H1 (cell line): ENCODE measurements at places on chromosomes 5 and 9. TPM values are rescaled to one million over a fixed set of nuclear protein-coding genes. Genes with fewer than 3 reads are reported as not detected.

- DNase-seq, result peak; percentile 94
Measured at GRCh38 chr9:129334105-129334935, 156.3 kb upstream of the IER5L start.

DNA sequence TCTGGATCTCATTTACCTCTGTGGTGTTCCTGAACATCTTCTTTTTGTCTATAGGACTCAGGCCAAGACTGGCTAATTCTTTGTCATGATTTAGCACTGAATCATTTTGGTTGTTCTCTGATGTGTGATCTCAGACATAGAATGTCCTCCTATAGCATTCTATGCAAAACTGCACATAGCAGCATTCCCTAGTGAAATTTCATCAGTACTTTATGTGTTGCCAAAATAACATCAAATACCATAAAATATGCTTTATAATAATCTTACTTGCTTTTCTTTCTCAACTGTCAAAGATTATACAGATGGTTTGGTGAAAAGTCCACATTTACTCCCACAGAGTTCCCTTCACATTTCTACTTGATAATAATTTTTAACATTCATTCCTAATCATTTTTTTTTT is 115.7 kb upstream of the MPDZ start:
- no peak for DNase-seq

MUSK gene
- total RNA-seq, result not detected in 2 replicates

KIF4B gene
- 0.08 and 0.15 TPM in 2 replicates for total RNA-seq

HK3 gene
- total RNA-seq, result not detected in 2 replicates

DNA sequence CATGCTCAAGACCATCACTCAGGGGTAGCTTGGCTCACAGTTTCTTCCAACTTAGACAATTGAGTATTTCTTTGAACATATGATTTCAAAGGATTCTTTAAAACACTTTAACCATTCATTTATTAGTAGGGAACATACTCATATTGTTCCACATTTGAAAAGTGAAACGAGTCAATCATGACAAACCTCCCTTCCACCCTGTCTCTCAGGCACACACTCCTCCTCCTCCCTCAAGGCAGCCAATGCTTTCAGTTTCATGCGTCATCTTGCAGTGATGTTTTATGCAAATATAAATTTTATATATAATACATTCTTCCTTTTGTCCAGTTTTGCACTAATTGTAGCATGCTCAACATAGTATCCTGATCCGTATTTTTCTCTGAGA is 126.0 kb upstream of the BOD1 start:
- no peak for DNase-seq

SPATA6L gene
- total RNA-seq, result 0.55 and 1.1 TPM in 2 replicates

- DNase-seq, result no peak
Measured at GRCh38 chr9:133581513-133582343, 27.5 kb downstream of the FAM163B start.
